ENCODE measurements at places on chromosomes 7 and 10. TPM values are rescaled to one million over a fixed set of nuclear protein-coding genes. Genes with fewer than 3 reads are reported as not detected.

RNLS gene
- 4.9 TPM for total RNA-seq

H2BK1 gene
- not detected for total RNA-seq

CALD1 gene
- 95.0 TPM for total RNA-seq

MINDY4 gene
- 2.0 TPM for total RNA-seq

CPED1 gene
- not detected for total RNA-seq

ZNF117 gene
- total RNA-seq: 1.7 TPM

FAM180A gene
- not detected for total RNA-seq

STEAP4 gene
- total RNA-seq: under 0.01 TPM

Data from H7 (cell line).